CD8-positive, alpha-beta memory T cell (primary cell): ENCODE measurements at places on chromosomes 5 and 9. TPM values are rescaled to one million over a fixed set of nuclear protein-coding genes. Genes with fewer than 3 reads are reported as not detected.

HTR1A gene
- total RNA-seq = not detected

DNA sequence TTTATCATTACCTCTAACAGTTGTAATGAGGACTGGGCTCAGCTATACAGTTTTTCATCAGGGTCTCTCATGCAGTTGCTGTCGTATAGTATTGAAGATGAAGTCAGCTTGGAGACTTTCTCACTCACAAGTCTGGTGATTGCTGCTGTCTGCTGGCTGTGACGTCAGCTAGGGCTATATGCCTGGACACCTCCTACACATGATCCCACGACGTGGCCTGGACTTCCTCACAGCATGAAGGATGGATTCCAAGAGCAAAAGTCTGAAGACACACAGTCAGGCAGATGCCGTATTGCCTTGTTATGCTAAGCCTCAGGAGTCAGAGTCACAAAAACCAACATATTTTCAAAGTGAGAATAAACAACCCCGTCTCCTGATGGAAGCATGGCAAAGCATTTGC, 193.3 kb downstream of the LURAP1L start:
- DNase-seq = no peak

DNA sequence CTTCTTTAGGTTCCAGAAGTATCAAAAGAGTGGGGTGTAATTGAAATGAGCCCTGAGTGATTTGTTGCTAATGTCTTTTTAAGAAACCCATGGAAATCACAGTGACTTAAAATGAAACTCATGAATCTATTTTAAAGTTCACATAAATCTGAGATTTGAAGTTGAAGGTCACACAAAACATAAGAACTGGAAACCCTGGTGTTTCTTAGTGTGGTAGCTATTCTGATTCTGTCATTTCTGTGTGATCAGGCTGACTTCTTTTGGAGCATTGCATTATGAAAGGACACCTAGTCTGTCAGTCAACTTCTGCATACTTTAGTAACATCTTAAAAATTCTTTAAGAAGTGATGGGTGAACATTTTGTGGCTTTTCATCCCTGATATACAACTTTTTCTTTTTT, 448.8 kb downstream of the TLE4 start:
- DNase-seq = no peak

DNA sequence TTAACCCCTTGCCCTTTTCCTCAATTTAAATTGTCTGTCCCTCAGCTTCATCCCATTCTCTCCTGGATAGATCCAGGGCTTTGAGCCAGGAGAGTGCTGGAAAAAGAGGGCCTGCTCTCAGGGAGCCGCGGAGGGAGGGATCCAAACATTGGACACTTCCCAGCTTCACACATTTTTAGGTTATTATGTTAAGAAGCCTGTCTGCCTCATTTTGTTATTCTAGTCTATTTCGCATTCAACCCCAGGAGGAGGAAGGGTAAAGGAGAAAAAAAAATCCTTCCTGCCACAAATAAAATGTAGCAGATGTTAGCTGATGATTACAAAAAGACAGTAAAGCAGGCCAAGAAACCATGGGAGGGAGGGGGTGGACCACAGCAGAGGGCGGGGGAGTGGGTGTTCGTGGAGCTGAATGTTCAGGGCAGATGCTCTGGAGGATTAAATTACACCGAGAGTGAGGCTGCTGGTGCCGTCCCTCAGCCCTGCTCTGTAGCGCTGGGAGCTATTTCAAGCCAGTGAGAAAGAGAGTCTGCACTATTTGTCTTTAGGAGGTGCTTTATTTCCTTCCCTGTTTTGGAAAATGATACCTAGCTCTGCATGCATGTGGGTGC, 60.6 kb upstream of the ZFR start:
- no peak for DNase-seq

- no peak for DNase-seq
These were observed 399.9 kb downstream of the ZSWIM6 start for GRCh38 chr5:61731946-61732314.

- DNase-seq = no peak
These were observed 216.6 kb downstream of the SLC12A2 start for GRCh38 chr5:128300181-128300580.

- no peak for DNase-seq
These were observed 134.7 kb downstream of the PAX5 start for GRCh38 chr9:36899406-36899805.

DNA sequence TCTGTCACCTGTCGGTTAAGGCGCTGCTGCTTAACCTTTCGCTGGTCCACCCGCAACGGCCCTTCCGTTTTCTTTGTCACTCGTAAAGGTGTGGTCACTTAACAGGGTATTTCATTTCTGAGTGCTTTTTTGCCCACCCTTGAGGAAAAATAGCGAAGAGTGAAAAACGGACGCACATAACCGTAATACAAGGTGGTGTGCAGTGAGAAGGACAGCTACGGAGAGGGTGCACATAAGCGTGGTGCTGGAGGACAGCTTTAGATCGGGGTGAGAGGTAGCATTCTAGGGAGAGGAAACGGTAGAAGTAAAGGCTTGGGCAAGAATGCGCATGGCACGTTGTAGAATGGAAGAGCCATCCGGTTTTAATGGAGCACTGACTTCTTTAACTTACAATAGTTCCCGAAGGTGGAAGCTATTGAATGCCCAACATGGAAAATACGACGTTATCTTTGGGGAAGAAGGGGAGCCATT, 761 bp downstream of the CCT5 start:
- no peak for DNase-seq

DNA sequence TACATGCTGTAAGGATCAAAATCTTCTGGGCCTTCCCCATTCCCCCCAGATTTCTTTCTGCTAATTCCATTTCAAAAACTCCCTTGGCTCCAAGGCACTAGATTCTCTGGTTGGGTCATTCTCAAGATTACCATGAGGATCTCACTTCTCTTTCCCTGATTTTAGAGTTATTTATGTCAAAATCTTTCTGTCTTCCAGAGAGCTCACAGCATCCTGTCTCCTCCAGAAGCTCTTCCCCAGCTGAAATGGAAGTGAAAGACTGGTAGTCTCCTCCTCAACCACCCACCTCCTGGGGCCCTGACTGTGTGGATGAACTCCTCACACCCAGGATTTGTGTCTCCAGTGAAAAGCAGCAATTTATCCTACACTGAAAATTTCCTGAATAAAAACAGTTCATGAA, 11.9 kb upstream of the ZNF366 start:
- no peak for DNase-seq

GRCh38 chr9:72871685-72872084, 81.2 kb downstream of the ALDH1A1 start:
- no peak for DNase-seq

- DNase-seq = no peak
These were observed 216.7 kb downstream of the MLLT3 start for GRCh38 chr9:20405616-20406015.

GRCh38 chr9:134317790-134318414, 8.4 kb upstream of the RXRA start:
- no peak for DNase-seq

DNA sequence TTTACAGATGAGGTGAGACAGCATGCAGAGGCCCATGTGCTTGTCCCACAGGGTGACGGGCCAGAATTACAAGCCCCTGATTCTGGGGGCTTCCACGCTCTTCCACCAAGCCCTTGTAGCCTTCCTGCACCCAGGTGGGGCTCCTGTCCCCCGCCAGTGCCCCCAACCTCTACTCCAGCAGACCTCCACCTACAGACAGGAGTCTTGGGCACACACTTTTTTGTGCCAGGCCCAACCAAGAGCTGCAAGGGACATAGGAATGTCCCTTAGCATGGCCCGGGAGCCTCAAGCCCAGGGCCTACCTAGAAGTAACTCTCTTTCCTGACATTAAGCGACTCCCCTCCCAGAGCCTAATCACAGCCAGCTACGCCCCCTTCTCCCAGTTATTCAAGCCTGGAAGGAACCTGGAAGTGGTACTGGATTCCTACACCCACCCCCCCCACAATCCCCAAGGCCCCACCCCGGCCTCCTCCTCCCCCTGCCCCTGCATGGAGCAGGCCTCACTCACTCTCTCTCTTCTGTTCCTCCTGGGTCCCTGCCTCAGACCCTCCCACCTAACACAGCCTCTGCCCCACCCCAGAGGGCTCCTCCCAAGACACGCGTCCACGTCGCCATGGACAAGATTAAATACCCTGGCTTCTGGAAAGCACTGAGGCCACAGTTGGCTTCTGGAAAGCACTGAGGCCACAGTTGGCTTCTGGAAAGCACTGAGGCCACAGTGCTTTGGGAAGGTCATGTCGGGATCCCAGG, 30.5 kb downstream of the ADAMTS2 start:
- no peak for DNase-seq

GRCh38 chr9:68706363-68707201, 1.5 kb downstream of the PIP5K1B start:
- DNase-seq = no peak

GRCh38 chr5:104199771-104200170, 637.2 kb upstream of the NUDT12 start:
- no peak for DNase-seq

GRCh38 chr5:152838241-152838786, 433.2 kb upstream of the NMUR2 start:
- no peak for DNase-seq

DNA sequence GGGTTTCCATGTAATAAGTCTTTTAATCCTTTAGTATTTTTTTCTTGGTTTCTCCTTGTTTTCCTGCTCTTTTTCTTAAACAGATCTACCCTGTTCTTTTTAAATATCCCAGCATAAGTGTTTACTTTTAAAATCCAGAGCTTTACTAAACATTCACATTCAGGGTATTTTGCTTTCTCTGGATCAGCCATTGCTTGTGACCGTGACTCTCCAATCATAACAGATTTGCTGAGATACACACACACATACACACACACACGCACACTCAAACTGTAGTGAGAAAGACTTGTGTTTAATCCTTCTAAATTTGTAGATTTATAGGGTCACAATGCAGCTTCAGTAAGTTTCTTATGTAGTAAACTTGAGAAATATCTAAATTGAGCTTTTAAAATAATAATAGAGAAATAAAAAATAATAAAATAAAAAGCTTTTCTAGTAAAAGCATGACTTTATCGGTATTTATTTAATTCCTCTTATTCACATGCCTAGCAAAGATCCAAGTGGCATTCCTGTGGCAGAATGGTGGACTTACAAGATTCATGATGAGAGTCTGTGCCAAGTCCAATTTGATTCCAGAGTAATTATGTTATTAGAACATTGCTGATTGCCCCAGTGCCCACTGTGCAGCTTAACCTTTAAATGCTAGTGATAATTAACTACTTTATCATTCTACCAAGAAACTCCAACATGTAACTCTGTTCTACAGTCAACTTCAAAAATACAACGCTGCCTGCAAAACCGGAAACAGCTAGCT, 129.0 kb downstream of the TLE4 start:
- no peak for DNase-seq
